ENCODE measurements at places on chromosomes 13 and 19.
A peak's percentile ranks its signal among the peaks of the same experiment; 100 is the strongest.

GRCh38 chr13:23679220-23679619 is 109.0 kb downstream of the TNFRSF19 start:
- no peak for DNase-seq

GRCh38 chr19:2550431-2551171 is 74.7 kb downstream of the GADD45B start:
- no peak for DNase-seq

GRCh38 chr19:29966588-29967249 is 24.7 kb downstream of the URI1 start:
- no peak for DNase-seq

- DNase-seq: no peak
These were observed 41.6 kb upstream of the ZNF730 start for GRCh38 chr19:23075031-23075733.

GRCh38 chr19:55265173-55265572 is 6.4 kb upstream of the PPP6R1 start:
- DNase-seq: no peak

- DNase-seq: no peak
These were observed 284.4 kb downstream of the ZNF536 start for GRCh38 chr19:30656520-30657100.

DNA sequence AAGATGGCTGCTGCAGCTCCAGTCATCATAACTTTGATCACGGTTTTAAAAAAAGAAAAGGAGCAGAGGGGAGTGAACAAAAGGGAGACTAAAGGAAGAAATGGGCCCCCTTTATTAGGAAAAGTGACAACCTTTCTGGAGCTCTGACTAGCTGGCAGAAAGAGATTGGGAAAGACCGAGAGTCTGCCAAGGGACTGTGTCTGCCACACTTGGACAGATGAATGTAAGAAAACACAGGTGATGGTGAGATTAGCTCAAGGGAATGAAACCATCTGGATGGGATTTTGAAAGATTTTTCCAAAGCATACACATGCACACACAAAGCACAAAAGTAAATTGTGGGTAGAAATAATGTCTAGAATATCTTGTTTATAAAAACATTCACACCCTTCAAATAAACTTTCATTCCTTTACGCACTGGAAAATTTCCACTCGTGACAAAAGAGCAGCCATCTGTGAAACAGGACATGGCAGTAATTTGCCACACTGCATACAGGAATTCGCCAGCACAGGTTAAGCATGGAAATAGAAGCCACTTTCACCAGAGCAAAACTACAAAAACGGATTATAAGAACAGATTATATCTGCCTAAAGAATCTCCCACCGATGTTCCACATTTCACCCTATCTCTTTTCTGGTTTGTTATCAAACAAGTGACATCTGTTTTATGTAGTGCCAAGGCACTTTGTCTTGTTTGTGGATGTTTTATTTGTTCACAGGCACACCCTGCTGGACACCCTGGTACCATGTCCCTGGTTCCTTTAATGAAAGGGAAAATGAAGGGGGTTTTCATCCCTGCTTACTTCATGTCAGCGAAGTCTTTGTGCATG is 819.5 kb downstream of the DIAPH3 start:
- DNase-seq: no peak

GRCh38 chr19:7652061-7652641 is 15.2 kb downstream of the STXBP2 start:
- DNase-seq: peak; percentile 73

DNA sequence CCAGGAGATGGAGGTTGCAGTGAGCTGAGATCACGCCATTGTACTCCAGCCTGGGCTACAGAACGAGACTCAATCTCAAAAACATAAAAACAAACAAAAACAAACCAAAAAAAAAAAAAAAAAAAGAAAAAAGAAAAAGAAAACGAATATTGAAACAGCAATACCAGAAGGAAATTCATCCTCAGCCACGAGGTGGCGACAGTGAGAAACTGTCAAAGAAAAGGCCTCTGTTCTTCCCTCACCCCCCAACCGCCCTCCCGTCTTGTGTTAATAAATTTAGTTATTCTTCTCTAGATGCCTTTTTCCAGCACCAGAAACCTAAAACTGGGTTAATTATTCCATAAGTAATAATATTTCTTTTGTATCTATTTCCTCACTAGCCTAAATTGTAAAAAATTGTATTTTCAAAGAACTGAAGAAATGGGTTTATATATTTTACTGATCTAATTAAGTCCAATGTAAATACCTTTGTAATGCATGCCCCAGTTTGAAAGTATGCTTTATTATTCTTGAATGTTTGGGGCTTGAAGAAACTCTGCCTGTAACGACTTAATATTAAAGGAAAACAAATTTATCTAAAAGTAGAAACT is 38.6 kb downstream of the LIG4 start:
- no peak for DNase-seq

DNA sequence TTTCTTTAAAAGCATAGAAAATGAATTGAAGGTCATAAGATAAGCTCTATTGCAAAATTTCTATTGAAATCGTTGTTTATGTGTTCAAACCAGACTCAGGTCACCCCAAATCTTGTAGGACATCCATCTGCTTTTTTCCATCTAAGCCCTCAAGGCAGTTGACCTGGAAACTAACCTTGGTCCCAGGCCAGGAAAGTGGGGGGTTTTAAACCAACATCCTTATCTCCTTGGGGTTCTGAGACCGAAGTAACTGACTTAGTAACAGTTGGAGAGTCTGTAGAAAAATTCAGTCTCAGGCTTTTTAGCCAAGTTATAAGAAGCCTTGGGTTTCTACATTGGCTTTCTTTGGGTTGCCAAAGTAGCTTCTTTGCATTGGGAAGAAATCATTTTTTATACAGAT is 23.4 kb downstream of the ZNF507 start:
- DNase-seq: no peak

GRCh38 chr19:46406976-46407375 is 6.4 kb downstream of the CCDC8 start:
- DNase-seq: no peak

DNA sequence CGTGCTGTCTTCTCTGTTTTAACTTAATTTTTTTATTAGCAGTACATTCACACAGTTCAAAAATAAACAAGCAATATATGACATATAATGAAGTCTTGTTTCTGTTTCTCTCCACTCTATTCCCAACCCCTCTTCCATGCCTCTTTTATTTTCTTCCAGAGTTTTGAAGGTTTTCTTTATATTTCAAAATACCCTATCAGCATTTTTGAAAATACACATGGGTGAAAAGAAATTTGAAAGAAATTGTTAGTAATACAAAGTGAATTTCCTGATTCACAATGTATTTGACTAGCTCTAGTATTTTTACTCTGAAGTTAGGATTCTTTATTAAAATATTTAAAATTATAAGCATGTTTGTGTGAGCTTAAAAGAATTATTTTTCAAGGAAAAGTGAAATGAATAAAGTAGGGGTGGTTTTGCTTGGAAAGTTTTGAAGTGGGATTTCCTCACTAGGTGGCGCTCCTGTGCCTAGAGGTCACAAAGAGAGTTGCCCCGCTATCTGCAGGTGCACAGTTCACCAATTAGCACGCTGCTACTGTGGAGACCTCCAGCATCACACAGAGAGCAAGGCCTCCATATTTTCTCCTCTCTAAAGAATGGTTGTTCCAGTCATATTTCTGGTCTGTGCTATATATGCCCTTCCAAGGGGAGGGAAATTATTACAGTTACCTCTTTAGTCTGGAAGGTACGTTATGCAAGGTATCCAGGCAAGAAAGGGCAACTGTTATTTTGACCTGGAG is 37.6 kb downstream of the SOX21 start:
- peak; percentile 23 for DNase-seq

GRCh38 chr13:100089465-100090032 is 656 bp downstream of the PCCA start:
- DNase-seq: no peak

GRCh38 chr13:46546084-46546768 is 6.7 kb upstream of the LRCH1 start:
- DNase-seq: no peak

DNA sequence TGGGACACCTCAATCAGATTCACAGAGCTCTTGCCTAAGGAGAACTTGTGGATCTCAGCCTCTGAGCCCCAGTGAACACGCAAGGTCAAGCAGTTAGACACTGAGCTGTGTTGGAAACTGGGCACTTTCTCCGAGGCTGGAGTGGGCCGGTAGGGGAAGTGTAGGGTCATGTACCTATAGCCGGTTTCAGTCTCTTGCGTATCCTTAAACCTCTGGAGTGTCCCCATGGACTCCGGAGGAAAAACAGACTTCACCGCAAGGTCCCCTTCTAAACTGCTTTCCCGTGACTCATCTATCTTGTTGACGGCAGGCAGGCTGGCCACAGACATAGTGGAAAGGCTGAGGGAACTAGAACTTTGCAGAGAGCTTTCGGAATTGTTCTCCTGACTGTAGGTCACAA is 11.3 kb downstream of the IQCN start:
- DNase-seq: no peak

DNA sequence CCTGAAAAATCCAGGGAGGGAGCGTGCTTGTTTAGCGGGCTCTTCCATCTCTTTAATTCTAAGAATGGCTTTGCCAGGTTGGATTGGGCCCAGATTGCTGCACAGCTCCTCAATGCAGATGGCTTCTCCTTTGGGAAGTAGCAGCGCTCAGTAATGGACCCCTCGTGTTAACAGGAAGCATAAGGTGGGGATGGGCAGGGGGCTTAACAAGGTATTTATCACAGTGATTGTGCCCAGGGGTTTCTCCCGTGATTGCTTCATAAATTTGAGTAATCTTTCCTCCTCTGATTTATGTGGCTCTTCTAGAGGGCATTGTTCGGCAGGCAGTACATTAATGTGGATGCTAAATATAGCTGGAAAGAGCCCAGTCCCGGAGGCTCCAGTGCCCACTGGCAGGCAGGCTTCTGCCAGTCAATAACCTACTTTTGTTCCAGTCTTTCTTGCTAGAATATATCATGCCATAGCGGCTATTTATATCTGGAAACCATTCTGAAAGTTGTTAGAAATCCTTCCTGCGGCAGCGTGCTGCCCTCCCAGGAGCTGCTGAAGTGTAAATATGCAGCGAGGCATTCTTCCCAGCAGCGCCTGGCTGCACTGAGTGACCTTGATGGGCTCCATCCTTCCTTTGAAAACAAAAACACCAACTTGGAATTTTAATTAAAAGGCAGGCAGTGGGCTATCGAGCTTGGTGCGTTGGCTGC is 65.0 kb downstream of the FGF9 start:
- DNase-seq: no peak

DNA sequence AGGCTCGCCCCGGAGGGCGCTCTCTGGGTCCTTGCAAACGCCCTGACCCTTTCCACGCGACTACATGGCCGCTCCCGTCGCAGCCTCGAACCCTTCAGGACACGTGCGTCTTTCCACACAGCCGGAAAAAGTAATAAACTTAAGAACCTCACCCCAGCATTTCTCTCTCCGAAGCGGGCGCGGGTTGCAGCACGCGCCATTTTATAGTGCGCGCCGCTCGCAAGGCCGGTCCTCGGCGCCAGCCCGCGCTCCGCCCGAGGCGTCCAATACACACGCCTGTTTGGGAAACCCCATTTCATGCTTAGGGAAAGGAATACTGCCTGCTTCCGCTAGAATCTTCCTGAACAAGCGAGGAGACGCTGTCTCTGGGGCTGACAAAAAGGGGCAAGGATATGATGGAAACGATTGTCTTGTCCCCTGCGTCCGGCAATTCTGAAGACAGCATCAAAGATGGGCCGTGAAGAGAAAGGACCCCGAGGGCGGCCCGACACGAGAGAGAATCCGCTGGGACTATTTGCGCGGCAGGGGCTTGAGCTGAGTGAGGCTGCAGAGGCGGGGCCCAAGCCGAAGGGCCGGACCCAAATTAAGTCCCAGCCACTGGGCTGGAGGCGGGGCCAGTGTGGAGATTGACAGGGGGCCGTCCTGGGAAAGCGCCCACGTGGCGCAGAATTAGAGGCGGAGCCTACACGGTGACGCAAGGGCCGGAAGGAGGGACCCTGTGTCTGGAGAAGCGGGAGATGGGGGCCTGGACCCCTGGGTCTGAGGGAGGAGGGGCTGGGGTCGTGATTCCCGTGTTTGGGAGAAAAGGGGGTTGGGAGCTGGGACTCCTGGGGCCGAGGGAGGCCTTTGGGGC is 14.4 kb downstream of the ACP4 start:
- DNase-seq: peak; percentile 93

- peak; percentile 43 for DNase-seq
These were observed 28.0 kb upstream of the KBTBD7 start for GRCh38 chr13:41222259-41222852.

- DNase-seq: no peak
These were observed 2.7 kb upstream of the ZFP82 start for GRCh38 chr19:36420961-36421748.

GRCh38 chr13:26515721-26516120 is 41.8 kb upstream of the WASF3 start:
- DNase-seq: no peak

- no peak for DNase-seq
These were observed at the start of gene USF2 for GRCh38 chr19:35268536-35269437. Gene USF2 (plus strand): TSS chr19:35268962. CDS start chr19:35269102, 140 bp downstream.

GRCh38 chr13:113029487-113030258 is 60.7 kb downstream of the MCF2L start:
- DNase-seq: peak; percentile 22

DNA sequence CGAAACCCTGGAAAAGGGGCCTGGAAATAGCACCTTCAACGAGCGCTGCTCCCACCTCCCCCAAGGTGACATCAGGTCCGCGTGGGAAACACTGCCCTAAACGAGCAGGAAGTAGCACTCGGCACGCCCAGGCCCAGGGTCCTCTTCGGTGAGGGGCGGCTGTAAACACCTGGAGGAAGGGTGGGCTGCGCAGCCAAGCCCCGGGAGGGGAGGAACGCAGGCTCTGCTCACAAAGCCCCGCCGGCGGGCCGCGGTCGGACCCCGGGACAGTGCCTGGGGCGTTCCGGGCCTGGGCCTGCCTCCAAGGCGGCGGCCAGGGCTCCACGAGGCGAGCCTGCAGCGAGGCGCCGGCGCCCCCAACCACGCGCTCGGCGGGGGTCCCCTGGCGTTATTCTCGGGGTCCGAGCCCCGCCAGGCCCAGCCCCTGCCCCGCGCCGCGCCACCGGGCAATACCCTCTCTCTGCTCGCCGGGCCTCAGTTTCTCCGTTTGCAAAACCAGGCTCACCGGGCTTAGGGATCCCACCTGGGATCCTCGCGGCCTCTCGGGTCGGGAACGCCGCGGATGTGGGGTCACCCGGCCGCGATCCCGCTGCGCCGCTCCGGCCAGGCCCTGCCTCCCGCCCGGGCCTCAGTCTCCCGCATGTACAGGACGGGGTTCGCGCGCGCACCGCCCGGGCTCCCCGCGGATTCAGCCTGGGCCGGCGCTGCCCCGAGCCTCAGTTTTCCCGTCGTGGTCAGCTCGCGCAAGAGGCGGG is 630 bp downstream of the RNF126 start:
- no peak for DNase-seq

DNA sequence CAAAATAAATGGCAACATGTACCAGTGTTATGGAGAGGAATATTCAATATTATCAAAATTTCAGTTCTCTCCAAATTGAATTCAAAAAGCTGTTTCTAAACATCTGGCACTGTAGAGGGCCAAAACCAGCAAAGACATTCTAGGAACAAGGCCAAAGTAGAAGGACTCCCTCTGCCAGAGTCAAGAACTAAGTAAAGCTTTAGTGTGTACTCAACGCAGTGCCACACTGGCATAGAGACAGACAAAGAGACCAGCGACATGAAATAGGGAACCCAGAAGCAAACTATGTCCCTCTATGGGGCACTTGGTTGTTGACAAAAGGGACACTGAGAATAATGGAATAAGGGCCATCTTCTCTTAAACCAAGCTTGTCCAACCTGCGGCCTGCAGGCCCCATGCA is 15.6 kb downstream of the SCGB2B2 start:
- DNase-seq: no peak

Measured in GM18507 (cell line).